Activated CD4-positive, alpha-beta T cell treated with anti-CD3 and anti-CD28 coated beads for 36 hours (primary cell): ENCODE measurements at places on chromosomes 11 and 22.
A peak's percentile ranks its signal among the peaks of the same experiment; 100 is the strongest.

- no peak for DNase-seq
Observed at GRCh38 chr11:9461760-9462134, 935 bp downstream of the ZNF143 start.

GRCh38 chr11:33685082-33685481 lies 15.5 kb downstream of the C11orf91 start:
- no peak for DNase-seq

DNA sequence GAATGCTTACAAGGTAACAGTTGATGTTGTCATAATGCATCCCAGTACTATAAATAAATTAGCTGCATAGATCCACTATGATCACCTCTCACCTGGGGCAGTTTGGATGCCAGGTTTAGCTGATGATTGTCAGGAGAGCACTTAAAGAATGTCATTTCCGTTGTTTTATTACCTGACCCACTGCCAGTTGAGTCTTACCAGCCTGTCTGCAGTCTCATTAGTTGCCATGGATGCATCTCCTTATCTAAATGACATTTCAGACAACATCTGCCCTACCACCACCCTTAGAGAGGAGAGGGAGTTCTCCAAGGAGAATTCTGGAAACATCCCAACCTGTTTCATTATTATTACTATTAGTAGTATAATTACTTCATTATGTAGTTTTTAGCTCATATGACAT lies 339.1 kb upstream of the API5 start:
- DNase-seq, result no peak

DNA sequence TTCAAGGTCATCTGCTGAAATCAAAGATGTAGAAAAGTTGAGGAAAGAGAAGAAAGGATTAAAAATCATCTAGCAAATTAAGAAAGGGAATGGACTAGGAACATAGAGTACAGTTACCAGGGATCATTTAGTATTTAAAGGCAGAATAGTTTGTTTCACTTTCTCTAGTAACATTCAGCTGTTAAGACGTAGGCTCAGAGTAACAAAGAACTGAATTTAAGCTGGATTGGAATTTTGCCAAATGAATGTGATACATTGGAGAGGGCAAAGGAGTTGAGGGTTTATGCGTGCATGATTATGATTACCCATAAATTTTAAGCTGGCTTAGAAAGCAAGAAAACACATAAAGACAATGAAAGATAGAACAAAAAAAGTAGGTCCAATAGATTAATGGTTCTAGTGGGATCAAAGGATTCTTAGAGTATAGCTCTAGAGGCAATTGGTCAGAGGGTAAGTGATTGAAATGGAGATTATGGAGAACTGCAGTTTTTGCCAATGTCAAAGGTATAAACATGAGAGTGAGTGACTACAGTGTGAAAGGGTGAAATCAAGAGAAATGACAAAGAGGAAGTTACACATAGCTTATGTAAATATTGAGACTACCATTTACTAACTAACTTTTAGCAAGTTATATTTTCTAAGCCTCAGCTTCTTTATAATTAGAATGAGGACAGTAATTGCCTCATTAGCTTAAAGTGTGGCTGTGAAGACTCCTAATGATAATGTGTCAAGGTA lies 190.0 kb downstream of the GRIA4 start:
- DNase-seq, result no peak

DNA sequence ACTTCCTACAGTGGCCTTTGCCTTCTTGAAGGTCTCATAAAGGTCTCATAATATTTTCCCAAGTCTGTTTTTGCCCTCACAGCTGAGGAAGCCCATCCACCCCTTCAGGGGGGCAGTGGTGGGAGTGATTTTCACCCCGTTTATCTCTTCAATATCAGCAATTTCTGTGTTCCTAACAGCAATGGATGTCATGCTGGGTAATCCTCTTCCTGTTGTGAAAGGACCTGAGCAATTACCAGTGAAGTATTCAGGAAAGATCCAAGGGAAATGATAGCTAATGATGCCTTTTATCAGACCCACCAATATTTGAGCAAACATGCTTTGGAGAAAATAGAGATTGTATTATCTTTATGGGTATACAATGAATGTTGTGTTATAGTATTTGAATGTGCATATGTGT lies 226.9 kb downstream of the INSC start:
- no peak for DNase-seq

DNA sequence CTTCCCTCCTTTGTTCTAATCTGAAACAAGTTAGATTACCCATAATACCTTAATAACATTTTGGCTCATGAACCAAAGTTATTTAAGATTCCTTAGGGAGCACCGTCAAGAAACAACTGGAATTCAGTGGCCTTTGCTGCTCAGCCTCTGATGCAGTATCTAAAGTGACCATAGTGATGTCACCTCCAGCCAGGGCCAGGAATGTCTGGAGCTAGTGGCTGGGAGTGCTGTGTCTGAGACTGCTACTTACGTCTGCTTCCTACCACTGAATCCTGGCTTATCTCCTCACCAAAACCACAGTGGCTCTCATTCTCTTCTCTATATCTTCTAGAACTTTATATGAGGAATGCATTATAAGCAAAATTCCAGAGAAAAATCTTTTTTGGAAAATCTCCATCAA lies 658.0 kb downstream of the DLG2 start:
- DNase-seq, result no peak

GRCh38 chr11:77084581-77085191 lies 17.9 kb downstream of the CAPN5 start:
- peak; percentile 2 for DNase-seq

DNA sequence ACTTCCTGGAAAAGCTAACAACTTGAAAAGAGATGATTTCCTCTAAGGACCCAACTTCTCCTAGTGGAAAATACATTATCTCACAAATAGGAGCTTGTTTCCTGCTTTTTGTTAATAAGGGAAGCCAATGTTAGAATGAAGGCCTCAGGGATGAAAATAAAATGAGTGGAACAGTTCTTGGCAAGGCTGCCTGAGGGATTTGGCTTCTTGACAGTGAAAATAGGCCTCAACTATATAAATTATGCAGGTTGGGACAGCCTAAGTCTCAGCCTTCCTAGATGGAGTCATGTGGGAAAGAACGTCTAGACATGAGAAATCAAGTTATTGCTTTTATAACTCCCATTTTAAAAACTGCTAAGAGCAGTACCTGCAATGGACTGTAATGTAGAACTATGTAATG lies 92.8 kb upstream of the FIBIN start:
- no peak for DNase-seq

- DNase-seq, result no peak
Observed at GRCh38 chr11:32555091-32555490, 28.5 kb upstream of the EIF3M start.

- no peak for DNase-seq
Observed at GRCh38 chr11:44446996-44447771, 118.3 kb upstream of the CD82 start.

DNA sequence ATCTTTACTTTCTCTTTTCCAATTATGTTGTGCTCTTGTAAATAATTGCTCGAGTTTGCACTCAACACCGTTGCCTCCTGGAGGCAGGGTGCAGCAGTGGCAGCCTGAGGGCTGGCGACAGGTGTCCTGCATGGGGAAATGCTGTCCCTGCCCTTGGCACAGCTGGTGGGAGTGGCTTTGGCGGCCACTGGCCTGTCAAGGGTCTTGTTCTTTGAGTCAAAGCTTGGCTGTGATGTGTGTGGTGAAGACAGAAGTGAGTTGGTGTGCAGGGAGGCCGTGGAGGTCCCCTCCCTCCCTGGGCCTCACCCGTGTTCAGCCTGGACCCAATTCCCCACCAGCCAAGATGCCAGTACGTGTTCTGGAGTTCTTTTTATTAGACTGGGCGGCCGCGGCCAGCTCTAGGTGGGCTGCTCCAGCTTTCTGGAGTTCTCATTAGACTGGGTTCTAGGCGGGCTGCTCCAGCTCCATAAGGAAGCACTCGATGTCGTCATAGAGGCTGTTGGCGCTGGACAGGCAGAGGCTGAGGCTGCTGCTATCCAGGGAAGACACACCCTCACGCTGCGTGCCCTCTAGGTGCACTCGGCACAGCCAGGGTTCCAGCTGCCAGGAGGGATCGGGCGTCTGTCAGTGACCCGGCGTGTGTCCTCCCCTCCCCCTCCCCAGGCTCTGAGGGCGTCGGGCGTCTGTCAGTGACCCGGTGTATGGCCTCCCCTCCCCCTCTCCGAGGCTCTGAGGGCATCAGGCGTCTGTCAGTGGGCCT lies 3.4 kb downstream of the IRF7 start:
- DNase-seq, result peak; percentile 66

GRCh38 chr11:23311986-23312940 lies 452.0 kb upstream of the CCDC179 start:
- DNase-seq, result no peak

DNA sequence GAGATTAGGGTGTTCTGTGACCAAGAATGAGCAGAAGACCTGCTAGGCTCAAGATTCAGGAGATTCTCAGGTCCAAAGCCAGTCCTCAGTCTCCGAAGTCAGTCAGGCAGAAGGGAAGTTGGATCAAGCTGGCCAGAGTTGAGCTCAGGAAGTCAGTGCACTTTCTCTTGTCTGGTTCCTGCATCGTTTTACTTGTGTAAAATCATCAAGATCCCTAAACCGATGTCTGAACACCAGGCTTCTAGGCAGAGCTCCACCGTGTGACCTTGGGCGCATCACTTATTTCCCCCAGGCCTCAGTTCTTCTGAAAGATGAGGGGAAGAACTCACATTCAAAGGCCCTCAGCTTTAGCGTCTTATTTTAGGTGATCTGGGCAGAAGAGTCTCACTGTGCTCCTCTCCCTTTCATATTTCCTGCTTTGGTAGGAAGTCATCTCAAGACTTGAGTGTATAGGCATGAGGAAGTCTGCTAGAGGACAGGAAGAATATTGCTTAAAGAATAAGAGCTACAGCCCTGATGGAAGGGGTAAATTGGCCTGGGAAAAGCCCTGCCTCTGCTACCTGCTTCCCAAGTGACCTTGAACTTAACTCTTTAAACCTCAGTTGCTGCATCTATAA lies 20.2 kb downstream of the NF2 start:
- DNase-seq, result no peak

DNA sequence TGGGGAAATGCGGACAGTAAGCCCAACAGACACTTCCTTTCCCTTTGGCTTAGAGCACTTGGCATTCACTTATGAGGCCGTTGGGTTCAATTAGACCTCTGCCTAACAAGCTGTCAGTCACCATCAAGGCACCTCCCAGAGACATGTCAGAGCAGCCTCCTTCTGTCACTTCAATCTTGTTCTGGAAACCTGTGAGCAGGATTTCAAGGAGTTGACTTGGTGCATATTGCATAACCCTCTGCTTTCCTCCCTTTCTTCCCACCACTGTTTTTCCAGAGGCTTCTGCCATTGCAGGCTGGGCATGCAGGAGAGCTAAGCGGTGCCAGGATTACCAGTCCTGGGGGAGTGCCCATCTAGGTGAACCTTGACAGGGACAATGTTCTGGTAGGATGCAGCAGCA lies 484.2 kb upstream of the LRRC4C start:
- no peak for DNase-seq

DNA sequence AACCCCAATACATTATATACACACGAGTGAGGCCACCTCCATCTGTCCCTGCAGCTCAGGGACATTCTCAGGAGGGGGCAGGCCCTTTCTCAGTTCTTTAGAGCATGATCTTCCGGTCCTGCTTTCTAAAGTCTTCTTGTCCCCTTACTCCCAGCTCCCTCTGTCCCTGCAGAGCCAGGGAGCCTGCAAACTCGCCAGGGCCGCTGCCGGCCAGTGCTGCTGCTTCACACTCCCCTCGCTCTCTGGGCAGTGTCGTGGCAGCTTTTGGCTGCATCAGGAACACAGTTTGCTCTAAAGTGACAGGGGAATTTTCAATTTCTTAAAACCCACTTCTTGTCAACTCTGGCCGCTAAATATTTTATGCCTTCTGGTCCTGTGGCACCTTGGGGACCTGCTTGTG lies 130.1 kb upstream of the NARS2 start:
- DNase-seq, result no peak
